ENCODE measurements at places on chromosomes 11 and 22.

DNA sequence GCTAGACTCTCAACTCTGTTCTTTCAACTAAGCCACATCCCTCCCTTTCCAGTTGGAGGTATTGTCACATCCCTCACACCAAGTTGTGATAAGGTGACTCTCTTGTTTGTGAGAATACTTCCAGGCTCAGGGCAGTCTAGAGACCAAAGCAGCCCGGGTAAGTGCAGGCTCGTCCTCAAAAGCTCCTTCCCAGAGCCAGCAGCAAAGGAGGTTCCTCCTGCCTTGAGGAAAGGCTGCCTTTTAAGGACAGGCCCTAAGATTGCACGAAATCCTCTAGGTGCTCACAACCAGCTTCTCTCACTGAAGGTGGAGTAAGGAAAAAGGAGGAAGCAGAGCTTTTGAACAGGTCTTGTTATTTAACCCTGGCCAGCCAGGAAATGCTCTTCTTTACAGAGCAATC lies 53.4 kb downstream of the SMCO4 start:
- DNase-seq = no peak

GRCh38 chr22:41822317-41823057 lies 10.4 kb upstream of the SREBF2 start:
- DNase-seq = no peak

DNA sequence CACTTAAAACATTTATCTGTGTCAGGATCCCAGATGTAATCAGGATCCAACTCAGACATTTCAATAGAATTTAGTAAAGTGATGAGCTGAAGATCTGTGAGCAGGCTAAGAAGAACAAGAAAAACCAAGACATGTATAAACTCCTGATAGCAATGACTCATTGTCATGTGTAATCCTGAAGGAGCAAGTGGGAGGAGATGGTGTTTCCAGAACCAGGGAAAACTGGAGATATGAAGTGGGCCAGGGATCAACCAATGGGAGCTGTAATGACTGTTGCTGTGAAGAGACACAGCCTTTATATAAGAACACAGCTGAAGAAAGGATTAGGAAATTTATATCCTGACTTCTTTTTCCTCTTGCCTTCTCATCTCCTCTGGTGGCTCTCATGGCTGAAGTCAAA lies 682.5 kb upstream of the ARHGAP42 start:
- DNase-seq = no peak

- DNase-seq = no peak
Observed at GRCh38 chr11:7450836-7451235, 34.5 kb upstream of the OLFML1 start.

GRCh38 chr11:34140149-34140548 lies 34.7 kb downstream of the NAT10 start:
- DNase-seq = no peak

- no peak for DNase-seq
Observed at GRCh38 chr11:121802542-121802941, 313.5 kb downstream of the BLID start.

- DNase-seq = peak; percentile 12
Observed at GRCh38 chr11:117734601-117735024, 62.4 kb downstream of the DSCAML1 start.

- DNase-seq = no peak
Observed at GRCh38 chr22:43535741-43536140, 123.9 kb downstream of the MPPED1 start.

DNA sequence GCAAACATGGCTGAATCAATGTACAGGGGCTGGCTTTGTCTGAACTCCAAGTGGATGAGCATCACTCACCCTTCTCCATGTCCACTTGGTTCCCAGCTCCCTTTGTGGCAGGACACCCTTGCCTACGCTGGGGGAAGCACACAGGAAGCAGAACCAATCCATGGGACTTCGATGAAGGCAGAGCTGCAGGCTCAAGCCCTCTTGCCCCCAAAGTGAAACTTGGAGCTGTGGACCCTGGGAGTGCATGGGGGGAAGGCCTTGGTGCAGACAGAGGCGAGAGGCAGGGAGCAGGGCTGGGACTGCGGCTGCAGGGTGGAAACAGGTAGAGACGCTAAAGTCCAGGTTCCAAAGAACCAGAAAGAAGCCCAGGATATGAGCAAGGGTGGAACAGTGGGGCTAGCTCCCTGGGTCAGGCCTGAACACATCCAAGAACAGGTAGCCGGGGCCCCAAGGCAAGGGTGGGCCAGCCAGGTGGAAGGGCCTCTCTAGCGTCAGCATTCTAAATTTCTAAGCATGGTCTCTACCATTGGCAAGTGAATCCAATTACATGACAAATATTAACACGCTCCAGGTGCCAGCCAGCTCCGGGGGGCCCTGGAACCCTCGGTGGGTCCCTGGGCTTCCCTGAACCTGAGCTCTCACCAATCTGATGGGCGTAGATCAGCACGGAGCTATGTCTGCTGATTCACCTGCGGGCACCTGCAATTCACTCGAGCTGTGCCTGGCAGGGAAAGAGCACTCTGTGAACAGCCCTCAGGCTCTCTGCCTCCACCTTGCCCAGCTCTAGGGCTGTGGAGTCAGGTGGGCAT lies 532.8 kb downstream of the BRD1 start:
- peak; percentile 4 for DNase-seq
